ENCODE measurements at places on chromosomes 6 and 20. TPM values are rescaled to one million over a fixed set of nuclear protein-coding genes. Genes with fewer than 3 reads are reported as not detected.

- H3K27me3 ChIP-seq, result peaks cover 5% of the 10 kb centered on the region
- no peak overlapping the region for H3K27ac ChIP-seq
- DNase-seq, result no peak
- H3K4me3 ChIP-seq, result no peak overlapping the region
Measured at GRCh38 chr6:124066269-124066668, 262.6 kb downstream of the NKAIN2 start.

DNA sequence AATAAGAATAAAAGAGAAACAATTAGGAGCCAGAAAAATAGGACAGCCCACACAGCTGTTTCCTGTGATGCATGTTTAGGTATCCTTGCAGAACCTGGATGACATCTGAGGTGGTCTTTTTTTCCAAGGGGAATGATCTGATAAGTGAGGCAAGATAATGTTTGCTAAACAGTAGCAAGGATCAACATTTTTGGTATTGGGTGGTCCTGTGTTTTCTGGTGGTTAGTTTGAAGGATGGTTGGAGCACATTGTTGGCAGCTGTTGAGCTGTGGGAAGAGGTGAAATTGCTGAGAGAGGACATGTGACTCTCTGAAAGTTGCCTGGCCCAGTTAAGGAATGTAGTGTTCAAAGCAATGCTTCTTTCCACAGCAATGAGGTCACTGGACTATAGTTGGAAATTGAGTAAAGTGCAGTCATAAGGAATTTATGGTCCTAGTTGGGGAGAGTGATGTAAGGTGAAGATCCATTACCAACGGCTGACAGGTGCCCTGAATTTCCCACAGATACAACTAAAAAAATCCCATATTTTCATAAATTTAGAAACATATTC is 270.2 kb upstream of the IMPG1 start:
- H3K4me3 ChIP-seq, result no peak overlapping the region
- no peaks in the 10 kb centered on the region for H3K36me3 ChIP-seq
- no peak for DNase-seq
- peaks cover 5% of the 10 kb centered on the region for H3K27me3 ChIP-seq

- no peak overlapping the region for H3K4me3 ChIP-seq
- DNase-seq, result no peak
- no peaks in the 10 kb centered on the region for H3K27me3 ChIP-seq
- H3K4me1 ChIP-seq, result peaks cover 62% of the 10 kb centered on the region
Measured at GRCh38 chr6:154487367-154488247, 22.9 kb downstream of the CNKSR3 start.

- peak; percentile 37 for DNase-seq
- H3K27me3 ChIP-seq, result peaks cover 1% of the 10 kb centered on the region
Measured at GRCh38 chr6:36947570-36948351, 6.8 kb upstream of the PI16 start.

Gene LST1
- total RNA-seq, result not detected

Gene TREM1
- not detected for total RNA-seq

Gene KIAA0408
- total RNA-seq, result 1.2 TPM
